Substantia nigra (tissue), 51 donors: ENCODE measurements at places on chromosomes 3 and 15.

GRCh38 chr3:65871305-65872141 is 167.2 kb downstream of the MAGI1 start:
- no peak for DNase-seq

- no peak for DNase-seq
These were observed 224.4 kb downstream of the ZMAT3 start for GRCh38 chr3:178847190-178847589.

DNA sequence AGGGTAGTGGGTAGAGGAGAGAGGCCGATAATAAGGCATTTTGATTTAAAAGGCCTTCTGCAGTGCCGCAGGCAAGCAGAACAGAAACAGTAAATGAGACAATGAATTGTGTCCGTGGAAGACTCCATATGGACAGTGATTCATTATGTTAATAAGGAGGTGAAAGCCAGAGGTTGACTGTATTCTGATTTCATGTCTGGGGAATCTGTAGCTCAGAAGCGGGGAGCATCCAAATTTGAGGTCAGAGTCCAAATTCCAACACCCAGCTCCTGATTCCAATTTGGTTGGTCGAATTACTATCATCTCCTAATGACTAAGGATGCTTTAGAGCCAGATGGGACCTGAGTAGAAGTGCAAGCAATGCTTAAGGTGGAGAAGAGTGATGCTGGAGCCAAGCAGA is 1.0 kb upstream of the TBC1D21 start:
- no peak for DNase-seq

- no peak for DNase-seq
These were observed 66.5 kb upstream of the ARRDC4 start for GRCh38 chr15:97893967-97894366.

GRCh38 chr3:46849686-46850467 is 13.4 kb downstream of the MYL3 start:
- DNase-seq: no peak

DNA sequence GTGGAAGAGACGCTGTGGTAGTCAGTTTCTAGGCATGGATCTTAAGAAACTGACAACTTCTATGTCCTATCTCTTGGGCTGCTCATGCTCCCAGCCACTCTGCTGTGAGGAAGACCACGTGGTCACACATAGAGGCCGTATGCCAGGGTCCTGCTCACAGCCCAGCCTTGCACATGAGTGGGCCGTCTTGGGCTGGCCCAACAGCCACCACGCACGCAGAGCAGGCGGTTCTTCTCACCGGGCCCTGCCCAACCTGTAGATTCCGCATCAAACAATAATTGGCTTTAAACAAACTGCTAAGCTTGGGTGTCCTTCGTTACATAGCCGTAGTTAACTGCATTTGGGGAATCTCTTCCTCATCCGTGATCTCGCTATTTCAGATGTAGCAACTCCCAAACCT is 26.0 kb downstream of the SLC41A3 start:
- no peak for DNase-seq

- no peak for DNase-seq
These were observed 346.5 kb upstream of the CNTN4 start for GRCh38 chr3:1752205-1752604.

DNA sequence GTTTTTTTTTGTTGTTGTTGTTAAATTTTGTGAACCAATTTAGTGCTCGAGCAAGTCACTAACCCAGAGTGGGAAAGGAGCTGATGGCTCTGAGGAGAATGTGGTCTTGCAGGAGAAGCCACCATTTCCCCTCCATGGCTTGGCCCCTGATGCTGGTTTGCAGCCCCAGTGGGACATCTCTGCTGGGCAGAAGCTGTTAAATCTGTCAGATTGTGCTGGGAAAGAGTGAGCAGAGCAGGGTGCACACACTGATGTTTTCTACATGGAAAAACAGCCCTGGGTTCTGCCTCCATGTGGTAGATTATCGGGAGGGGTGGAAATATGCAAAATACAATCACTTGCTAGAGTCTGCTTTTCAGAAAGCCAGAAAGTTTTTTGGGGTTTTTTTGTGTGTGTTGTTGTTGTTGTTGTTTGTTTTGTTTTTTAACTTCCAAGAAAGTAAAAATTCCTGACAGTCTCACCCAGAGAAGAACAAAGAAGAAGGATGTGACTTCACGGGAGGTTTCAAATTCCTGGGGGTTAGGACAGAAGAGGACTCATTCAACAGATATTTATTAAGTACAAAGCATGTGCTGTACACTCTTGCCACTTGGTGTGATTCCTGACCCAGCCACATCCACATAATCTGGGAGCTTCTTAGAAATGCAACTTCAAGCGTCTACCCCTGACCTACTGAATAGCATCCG is 133.7 kb downstream of the FOXB1 start:
- DNase-seq: no peak

GRCh38 chr15:91801836-91802534 is 51.5 kb upstream of the SLCO3A1 start:
- no peak for DNase-seq

- no peak for DNase-seq
These were observed 23.6 kb downstream of the SETD5 start for GRCh38 chr3:9420850-9421549.

DNA sequence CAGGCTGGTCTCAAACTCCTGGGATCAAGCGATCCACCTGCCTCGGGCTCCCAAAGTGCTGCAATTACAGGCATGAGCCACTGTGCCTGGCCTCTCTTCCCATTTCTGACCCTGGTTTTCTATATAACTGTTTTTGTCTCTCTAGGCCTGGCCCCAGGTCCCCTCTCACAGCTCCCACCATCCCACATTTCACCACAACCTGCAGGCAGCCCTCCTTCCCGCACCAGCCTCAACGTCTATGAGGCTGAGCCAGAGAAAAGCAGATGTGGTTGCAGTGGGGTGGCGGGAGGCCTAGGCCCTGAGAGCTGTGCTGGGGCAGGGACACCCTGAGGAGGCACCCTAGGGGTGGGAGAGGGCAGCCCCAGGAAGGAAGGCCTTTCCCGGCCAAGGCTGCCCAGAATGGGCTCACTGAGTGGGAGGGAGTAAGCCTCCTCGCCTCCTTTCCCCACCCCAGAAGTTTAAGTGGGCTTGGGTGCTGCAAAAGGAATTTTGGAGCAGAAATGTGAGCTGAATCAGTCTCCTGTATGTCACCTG is 99.7 kb downstream of the LSM3 start:
- no peak for DNase-seq

GRCh38 chr3:189262746-189263145 is 91.0 kb downstream of the TPRG1 start:
- no peak for DNase-seq

- DNase-seq: no peak
These were observed 34.5 kb downstream of the DAPK2 start for GRCh38 chr15:64011736-64012135.

- DNase-seq: no peak
These were observed 231.9 kb upstream of the DPPA4 start for GRCh38 chr3:109569135-109569846.

- no peak for DNase-seq
These were observed 169.1 kb downstream of the VPS8 start for GRCh38 chr3:184981071-184981470.

DNA sequence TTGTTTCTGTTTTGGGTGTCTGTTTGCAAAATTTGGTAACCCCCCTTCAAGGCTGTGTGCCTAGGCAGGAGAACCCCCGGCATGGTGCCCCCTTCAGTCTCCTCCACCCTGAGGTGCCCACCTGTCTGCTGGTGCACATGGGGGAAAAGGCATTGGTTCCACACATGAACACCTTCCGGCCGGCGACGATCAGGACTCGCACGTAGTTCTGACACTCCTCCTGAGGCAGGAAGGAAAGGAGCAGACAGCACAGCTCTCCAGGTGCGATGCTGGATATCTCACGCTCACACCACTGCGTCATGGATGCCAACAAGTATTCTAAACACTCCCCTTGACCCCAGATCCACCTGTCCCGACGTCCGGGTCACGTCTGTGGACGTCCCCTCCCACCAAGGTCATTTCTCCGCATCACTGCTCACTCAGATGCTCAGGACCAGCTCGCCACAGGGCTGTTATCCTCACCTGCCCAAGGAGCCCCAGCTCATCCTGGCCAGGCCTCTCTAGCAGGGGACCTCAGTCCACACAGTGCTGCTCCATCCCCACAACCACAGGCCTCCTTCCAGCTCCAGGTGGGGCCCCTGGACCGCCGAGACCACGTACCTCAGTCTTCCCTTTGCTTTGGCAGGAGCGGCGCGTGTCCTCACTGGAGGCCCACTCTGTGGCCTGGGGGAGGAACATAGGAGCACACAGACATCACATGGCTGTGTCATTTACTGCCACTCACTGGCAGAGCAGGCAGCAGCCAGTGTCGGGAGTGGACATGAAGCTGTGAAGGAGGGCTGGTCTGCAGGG is 99.0 kb downstream of the SEMA5B start:
- no peak for DNase-seq

DNA sequence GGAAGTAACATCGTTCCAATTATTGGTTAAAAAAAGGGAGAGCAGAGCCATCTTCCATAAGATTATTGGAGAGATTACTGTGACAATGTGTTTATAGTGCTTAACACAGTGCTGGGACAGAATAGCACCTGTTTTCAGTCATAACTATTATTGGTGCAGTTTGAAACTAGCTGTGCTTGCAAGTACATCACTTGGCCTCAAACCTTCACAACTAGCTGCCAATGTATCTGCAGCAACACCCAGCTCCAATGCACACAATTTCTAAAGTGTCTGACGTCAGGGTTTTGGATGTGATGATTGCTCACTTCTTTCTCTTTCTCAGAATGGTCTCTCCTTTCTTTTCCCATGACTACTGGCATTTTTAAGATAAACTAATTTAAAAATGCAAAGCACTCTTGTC is 246.2 kb downstream of the SV2B start:
- DNase-seq: no peak
